ENCODE measurements at places on chromosomes 2 and 18.

GRCh38 chr2:3462493-3463104, 56.7 kb downstream of the ADI1 start:
- no peak for DNase-seq

DNA sequence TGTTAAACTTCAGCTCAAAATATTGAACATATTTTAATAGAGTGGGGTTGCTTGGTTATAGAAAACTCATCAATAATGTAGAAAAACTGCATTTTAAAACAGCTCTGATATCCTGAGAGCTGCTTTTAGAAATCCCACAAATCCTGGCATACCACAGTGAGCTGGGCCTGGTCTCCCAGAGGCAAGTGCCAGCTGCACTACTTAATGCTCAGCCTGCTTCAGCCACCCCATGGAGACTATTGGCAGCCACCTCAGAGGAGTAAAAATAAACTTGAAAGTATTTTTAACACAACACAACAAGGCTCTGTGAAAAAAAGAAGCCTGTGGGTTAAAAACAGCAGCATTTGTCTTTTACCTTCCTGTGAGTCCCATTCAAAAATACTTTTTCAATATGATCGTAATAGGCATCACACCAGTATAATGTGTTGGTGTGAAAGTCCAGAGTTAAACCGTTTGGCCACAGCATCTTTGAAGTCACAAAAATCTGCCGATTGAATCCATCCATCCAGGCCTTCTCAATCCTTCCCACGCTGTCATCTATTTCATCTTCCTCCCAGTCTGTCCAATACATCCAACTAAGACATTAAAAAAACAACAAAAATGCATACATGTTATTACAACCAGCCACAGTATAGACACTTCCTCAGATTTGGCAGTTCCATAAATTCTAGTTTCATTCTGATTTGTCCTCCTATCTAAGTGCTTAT, 1115.3 kb downstream of the LRP1B start:
- no peak for DNase-seq

- DNase-seq, result no peak
Measured at GRCh38 chr2:104919127-104919526, 65.2 kb downstream of the POU3F3 start.

DNA sequence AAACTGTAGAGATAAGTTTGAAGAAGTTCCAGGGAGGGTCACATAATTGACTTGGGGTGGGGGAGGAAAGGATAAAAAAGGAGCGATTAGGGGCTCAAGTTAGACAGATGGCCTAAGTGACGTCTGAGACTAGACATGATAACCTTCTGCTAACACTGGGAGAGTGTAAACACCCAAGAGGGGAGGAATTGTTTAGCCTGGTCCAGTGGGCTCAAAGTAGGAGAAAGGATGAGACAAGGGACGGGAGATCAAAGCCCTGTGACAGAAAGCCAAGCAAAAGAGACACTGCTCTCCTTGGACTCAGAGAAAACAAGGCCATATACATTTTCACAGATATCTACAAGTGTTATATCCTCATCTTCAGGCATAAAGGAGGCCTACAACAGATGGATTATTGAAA, 45.5 kb upstream of the IHH start:
- no peak for DNase-seq

DNA sequence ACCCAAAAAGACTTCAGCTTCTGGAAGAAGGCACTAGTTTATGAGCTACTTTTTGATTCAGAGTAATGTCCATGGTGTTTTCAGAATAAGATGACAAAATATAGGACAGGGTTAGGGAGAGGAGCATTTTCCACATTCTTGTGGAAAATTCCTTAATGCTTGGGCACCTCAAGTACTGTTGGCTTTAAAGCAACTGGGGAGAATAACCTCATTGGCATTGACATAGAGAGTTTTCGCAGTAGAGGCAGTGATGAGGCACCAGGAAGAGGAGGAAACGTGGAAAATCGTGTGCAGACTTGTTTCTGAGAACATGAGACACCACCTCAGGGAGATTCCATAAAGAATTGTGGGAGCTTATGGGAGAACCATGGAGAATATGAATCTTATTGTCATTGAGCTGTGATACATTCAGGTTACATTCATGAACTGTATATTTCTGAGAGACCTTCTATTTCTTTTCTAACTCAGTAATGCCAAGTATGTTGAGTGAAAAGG, 929.0 kb upstream of the NRXN1 start:
- DNase-seq, result no peak

DNA sequence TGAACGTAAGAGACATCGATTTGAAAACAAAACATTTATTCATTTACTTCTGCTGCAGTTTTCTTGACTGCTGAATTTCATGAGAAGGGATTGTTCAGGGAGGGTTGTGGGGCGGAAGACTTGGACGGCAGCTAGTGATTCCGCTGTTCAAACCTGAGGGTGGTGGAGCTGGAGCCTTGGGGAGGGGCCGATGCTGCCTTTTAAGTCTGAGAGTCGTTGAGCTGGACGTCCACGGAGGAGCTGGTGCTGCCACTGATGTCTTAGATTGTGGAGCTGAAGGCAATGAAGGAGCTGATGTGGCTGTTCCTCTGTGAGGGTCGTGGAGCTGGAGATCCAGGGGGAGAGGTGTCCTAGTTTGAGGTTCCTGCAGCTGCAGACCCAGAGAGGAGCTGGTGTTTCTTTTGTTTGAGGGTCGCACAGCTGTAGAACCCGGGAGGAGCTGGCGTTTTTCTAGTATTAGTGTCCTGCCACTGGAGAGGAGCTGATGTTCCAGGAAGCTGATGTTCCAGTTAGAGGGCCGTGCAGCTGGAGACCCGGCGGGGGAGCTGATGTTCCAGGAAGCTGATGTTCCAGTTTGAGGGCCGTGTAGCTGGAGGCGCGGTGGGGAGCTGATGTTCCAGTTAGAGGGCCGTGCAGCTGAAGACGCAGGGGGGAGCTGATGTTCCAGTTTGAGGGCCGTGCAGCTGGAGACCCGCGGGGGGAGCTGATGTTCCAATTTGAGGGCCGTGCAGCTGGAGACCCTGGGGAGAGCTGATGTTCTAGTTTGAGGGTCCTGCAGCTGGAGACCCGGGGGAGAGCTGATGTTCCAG, 150.9 kb downstream of the RTP5 start:
- no peak for DNase-seq

DNA sequence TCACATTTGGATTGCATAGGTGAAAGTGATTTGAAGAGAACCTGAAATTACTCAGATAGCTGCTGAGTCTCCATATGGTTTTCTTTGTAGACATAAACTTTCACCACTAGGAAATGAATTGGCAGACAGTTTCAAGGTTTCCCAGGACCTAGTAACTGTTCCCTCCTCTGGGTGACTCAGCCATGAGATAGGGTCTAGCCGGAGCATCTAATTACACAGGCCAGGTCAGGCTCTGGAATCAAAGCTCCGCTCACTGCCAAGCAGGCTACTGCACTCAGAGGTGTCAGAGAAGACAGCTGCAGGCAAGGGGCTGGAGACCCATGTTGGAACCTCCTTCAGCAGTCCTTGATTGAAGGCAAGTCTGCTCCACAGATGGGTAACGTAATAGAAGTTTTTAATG, 429.2 kb downstream of the TNS1 start:
- no peak for DNase-seq

- DNase-seq, result no peak
Measured at GRCh38 chr2:126463892-126464674, 191.9 kb upstream of the GYPC start.

DNA sequence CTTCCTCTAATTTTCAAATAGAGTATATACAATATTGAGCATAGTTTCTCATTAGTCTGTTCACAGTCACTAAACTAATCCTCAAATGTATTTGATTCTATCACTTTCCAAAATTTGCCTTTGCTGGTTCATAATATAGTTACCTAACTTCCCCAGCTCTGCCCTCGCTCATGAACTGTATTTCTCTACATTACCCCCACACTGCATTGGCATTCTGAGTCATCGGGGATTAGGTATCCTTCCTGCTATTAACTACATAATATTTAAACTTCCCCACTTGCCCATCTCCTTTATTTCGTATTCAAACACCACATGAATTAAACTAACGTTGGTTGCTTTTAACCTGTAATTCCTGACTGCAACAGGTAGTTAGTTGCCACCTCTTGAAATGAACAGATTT, 14.8 kb upstream of the CLASP1 start:
- DNase-seq, result no peak

DNA sequence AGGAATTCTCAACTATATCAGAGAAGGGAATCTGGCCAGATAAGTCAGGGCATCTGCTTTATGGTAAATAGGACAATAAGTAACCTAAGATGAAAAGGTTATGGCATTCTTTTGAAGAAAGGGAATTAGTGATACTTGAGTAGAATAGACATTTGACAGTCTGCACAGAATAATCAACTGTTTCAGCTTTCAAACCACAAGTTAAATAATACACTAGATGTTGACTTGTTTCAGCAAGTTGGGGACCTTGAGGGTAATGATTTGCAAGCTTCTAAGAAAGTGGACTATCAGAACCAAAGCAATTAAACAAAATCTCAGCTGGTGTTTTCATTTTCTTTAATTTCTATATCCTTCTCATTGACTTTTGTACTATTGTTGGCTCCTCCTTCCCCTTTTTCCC, 54.5 kb downstream of the SLC39A10 start:
- DNase-seq, result no peak

- no peak for DNase-seq
Measured at GRCh38 chr2:191276792-191277465, 31.7 kb downstream of the MYO1B start.

- DNase-seq, result no peak
Measured at GRCh38 chr2:240364582-240364960, 70.9 kb upstream of the GPC1 start.

- DNase-seq, result no peak
Measured at GRCh38 chr2:190271783-190272456, 47.7 kb downstream of the HIBCH start.

GRCh38 chr2:109285244-109285651, 156.2 kb downstream of the SH3RF3 start:
- no peak for DNase-seq

GRCh38 chr2:42879121-42879705, 86.8 kb upstream of the HAAO start:
- DNase-seq, result no peak

GRCh38 chr18:44594799-44595467, 85.8 kb upstream of the SETBP1 start:
- DNase-seq, result no peak

DNA sequence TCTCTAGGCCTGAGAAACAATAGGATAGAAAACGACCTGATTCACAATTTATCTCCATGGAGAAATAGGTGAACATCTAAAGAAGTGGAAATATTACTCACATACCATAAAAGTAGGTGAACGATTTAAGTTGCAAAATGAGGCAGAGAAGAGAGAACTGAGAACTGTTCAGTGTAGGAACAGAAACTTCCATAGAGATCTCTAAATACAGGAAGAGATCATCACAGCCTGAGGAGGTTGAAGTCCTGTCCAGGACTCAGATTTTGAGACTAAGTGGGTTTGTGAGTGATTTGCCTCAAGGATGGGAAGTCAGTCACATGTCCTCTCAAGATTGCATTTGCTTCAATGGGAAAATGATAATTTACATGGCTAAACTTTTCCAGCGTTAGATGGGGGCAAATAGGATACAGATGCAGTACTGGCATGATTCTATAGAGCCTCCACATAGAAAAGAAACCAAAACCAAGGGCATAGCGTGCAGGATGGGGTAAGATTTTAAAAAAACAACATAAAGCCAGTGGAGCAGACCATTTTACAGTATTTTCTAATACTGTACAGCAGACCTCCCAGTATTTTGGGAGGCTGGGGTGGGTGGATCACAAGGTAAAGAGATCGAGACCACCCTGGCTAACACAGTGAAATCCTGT, 68.8 kb downstream of the MEP1B start:
- no peak for DNase-seq

- no peak for DNase-seq
Measured at GRCh38 chr2:6237039-6237660, 545.0 kb downstream of the SOX11 start.

DNA sequence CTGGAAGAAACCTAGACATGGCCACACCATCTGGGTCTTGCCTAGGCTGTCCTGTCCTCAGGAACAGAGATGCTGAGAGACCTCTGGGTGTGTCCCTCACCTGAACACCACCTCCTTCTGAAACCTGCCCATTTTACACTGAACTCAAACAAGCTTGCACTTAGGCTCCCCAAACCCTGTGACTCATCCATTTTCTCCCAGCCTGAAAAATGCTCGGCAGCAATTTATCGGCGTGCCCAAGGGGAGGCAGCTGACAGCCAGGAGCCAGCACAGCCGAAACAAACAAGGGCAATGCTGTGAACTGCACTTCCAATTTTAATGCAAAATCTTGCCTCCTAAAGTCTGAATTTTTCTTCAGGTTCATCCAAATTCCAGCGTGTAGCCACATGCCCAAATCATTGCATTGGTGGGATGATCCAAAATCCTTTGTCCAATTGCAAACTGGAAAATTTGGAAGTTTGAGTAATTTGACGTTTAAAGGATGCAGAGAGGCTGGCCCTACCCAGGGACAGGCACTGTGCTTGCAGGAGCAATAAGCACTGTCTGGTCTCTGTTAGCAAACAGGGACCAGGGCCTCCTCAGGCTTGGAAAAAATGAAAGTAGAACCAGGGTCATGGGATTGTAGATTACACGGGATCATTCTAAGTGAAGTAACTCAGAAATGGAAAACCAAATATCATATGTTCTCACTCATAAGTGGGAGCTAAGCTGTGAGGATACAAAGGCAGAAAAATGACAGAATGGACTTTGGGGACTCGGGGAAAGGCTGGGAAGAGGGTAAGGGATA, 67.7 kb downstream of the GALNT14 start:
- no peak for DNase-seq

- no peak for DNase-seq
Measured at GRCh38 chr2:61988462-61989366, 83.2 kb downstream of the COMMD1 start.

DNA sequence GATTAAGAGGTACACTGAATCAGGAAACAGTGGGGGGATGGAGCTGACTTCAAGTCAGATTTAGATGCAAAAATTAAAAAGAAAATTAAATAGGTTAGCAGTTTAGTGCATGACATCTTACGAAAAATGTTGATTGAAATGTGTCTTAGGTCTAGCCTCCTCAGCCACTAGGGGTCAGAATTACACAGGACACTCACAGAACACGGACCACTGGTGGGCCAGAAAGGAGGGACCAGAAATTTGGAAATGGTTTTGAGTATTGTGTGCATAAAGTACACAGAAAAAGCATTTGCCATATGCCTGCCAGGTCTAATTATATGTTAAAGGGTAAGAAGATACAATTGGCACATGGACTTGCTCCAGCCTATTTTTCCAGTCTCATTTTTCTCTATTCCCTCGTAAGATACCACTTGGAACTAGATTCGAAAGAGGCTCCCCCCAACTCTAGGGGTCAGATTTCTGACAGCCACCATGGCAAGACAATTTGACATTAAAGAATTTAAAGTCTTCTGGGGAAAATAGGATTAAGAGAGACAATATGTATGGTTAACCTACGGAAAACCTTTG, 550.2 kb upstream of the SETBP1 start:
- DNase-seq, result peak; percentile 12
